ENCODE measurements at places on chromosomes 13 and 19.

DNA sequence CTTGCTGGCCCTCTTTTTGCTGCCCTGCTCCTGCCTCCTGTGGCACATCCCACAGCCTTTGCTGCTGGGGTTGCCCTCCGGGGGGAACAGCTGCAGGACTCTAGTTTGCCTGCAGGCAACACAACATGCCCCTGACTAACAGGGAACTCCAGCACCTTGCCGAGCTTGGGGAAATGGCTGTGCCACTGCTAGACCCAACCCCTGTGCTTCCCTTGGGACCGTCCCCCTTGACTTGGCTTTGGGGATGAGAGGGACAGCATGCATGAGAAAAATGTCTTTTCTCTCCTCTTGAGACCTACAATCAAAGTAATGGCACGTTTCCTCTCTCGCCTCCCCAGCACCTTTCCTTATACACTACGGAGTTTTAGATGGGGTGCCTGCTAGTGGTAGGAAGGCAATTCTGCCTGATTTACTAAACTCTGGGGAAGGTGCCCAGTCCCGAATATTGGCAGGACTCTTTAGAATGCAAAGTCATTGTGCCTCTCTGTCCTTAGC, 12.4 kb upstream of the VWA8 start:
- DNase-seq: no peak

- no peak for DNase-seq
Observed at GRCh38 chr19:38303517-38304351, at the start of gene C19orf33. Gene C19orf33, plus strand, starts transcription at chr19:38304251. Its CDS starts 11 bp downstream, at chr19:38304262.

DNA sequence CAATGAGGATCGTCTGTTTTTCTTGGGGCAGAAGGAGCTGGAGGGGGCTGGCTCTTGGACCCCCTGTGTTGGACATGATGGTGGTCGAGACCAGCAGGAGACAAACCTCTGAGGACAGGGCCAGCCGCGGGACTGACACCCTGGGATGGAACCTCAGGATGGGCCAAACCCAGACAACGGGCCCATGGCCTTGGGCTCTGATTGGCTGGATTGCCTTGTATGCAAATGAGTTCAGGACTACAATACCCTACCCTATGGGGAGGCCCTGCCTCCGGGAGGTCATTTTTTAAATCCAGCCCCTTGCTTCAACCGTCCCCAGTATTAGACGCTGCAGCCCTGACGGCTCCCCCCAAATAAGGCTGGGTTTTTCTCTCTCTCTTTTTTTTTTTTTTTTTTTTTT, 22.0 kb downstream of the SLC5A5 start:
- DNase-seq: peak; percentile 6

DNA sequence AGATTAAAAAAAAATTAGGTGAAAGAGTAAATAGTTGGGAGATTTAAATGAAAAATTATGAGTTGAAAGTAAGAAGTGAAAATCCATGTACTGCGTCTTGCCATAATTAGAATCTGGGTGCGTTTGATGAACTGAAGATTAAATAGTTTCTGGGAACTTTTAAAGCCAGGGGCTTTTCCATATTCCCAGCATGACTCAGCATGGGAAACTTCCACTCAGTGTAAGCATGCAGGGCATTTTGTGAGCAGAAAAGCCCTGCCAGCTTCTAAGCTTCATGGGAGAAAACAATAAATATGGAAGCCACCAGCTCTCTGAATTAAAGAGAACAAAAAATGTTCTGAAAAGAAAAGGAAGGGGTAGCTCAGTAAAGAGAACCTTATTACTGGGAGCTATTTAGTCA, 62.0 kb upstream of the EDNRB start:
- DNase-seq: no peak

DNA sequence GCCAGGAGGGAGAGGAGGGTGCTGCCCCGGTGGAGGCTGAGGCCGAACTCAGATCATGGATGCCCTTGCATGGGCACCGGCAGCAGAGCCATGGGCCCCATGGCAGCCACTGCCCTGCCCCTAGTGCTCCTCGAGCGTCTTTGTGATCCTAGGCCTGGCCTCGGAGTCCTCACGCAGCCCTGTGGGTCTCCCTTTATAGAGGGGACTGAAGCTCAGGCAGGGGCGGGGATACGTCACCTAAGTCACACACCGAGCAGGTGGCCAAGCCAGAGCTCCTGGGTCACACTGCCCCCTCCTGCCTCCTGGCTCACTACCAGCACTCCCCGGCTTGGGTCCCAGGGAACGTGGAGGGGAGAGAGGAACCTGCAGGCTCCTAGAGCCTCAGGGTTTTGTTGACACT, 28.7 kb downstream of the DHX34 start:
- no peak for DNase-seq

- peak; percentile 66 for DNase-seq
Observed at GRCh38 chr13:41352935-41353840, 42.1 kb downstream of the NAA16 start.

- DNase-seq: no peak
Observed at GRCh38 chr19:52234406-52234805, 35.0 kb upstream of the ZNF766 start.

DNA sequence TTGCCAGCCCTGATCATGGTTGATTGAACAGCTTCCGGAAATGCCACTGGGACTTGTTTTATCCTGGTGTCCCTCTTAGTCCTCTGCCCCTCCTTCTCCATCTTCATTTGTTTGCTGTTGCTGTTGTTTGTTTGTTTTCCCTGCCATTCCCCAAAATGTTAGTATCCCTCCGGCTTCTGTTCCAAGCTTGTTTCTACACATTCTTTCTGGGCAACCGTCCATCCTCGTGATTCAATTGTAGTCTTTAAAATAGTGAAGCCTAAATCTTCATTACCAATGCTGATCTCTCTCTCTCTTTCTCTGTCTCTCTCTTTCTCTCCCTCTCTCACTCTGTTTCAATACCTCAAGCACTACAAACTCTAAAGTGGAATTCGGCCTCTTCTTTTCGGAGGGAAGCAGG, 649.3 kb upstream of the ARGLU1 start:
- no peak for DNase-seq

DNA sequence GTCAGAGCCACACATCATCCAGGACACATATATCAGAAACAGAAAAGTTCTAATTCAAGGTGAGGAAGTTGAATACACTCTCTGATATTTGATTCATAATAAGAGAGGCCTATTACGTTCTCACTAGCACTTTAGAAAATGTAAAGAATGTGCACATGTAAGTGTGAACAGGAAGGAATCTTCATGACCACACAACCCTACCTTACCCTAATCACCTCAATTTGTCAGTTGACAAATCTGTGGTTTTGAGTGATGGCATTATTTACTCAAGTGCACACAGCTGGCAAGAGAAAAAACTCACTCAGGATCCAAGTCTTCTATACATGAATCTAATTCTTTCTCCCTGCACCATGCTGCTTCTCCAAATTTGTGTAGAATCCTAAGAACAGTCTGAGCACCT, 445.8 kb downstream of the SUCLA2 start:
- DNase-seq: no peak

DNA sequence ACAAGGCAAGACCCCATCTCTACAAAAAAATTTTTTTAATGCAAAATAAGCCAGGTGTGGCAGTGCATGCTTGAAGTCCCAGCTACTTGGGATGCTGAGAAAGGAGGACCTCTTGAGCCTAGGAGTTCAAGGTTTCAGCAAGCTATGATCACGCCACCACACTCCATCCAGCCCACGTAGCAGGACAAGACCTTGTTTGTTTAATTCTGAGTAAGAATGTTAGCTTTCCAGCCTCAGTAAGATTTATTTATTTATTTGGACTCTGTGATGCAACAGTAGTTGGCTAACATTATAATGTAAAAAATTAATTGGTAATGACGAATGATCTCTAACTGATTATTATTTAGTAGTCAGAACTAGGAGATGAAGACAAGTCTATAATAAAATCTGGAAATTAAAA, 23.3 kb downstream of the N4BP2L2 start:
- DNase-seq: no peak

DNA sequence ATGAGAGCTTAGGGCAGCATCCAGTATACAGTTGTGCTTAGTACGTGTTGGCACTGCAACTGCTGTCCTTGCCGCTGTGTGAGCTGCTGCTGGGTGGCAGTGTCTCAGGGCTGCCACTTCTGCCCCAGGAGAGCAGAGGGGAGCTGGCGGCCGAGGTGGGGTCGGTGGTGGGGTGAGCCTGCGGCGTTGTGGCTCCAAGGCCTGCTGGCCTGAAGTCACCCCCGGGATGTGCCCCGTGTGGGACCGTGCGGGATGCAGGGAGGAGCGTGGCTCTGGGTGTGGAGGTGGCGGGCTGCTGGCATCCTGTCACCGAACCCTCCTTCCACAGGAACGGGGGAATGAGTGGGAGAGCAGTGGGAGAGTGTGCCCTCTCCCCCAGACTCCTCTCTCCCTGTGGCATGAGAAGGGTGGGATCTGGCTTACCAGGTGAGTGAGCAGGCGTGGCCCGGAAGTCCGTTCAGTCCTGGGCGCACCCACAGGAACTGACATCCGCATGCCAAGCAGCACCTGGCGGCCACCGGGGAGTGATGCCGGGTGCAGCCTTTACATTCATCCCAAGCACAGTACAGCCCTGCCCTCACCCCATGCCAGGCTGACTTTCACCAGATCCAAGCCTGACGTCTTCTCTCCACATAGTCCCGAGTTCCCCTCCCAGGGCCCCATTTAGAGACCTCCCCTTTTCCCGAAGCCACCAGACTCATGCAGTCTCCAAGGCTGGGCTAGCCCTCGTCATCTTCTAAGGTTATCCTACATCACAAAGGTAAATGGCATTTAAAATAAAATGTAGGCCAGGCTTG, 26.6 kb downstream of the MCF2L start:
- no peak for DNase-seq

DNA sequence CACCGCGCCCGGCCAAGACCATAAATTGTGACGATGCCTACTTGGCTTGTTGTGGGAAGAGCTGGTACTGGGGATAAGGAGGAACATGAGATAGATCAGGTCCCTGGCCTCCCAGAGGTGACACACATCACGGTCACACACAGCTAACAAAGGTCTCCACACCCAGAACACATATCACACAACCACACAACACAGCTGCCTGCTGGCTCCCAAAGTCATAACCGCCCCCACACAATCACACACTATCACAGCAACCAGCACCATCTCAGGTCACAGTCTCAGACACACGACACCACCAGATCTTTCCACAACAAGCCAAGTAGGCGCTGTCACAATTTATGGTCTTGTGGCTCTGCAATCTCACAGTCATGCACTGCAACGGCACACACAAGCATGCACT, 5.7 kb downstream of the COL5A3 start:
- no peak for DNase-seq

DNA sequence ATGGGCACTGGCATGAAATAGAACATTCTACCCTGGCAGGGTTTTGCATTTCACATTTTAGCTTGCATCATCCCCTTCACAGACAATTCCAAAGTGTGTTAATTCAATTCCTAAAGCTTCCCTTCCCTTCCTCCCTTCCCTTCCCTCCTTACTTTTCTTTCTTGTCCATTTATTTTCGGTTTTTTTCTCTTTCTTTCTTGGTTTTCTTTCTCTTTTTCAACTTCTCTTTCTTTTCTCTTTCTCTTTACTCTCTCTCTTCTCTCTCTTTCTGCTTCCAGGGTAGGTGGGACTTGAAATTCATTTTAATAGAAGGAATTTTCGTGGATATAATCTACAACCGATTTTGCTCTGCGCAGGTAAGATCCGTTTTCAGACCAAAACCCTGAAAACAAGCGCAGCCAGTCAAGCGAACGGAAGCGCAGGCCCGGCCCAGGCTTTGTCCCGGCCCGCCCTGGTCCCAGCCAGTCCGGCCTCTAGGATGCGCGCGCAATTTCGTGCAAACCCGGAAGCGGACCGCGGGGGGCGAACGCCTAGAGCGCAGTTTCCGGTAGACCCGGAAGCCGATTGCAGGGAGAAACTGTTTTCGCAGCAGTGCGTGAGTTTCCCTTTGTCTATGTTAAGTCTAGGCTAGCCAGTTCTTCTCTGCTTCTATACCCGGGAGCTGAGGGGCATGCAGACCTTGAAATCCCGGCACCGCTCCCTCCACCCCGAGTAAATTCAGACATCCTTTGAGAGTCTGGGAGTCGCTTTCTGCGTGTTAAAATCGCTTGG, at the start of gene ZNF528:
TSS of gene ZNF528 (plus strand) at position 540 of the 771 bp plus-strand sequence. CDS start 4,165 bp downstream, outside the sequence.
- peak; percentile 94 for DNase-seq

GRCh38 chr19:8074501-8074900, 21.9 kb downstream of the CCL25 start:
- DNase-seq: no peak

DNA sequence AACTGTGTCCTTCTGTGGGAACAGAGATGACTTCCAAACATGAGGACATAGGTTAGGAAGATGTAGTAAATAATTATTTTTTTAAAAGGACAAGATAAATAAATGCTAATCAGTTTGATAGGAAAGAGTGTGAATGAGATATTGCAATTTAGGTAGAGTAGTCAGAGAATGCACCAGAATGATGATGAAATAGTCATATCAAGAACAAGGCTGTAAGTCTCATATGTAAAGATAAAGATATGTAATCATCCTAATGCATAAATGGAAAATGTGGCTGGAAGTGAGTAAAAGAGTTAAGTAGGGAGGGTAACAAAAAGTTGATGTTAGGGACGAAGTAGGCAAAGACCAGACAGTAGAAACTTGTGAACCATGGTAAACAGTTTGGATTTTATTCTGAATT, 1041.7 kb upstream of the MIR17HG start:
- no peak for DNase-seq

- DNase-seq: no peak
Observed at GRCh38 chr13:98821372-98822224, 69.1 kb upstream of the SLC15A1 start.

GRCh38 chr19:58346961-58347929, 6.0 kb downstream of the A1BG start:
- DNase-seq: peak; percentile 96

DNA sequence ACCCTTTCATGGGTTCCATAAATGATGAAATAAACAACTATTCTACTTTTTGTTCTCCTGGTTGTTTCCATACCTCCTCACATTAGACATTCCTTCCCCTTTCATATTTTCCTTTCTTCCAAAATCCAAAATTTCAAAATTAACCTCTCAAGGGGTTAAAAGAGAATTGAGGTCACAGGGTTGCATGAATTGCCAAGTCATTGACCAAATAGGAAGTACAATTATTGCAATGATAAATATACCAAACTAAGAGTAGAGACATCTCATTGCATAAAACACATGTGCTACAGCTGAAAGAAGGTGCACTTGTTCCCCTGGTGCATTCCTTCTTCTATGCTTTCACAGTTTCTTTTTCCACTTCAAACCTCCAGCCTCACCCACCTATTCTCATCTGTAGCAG, 136.1 kb downstream of the KCTD12 start:
- no peak for DNase-seq

DNA sequence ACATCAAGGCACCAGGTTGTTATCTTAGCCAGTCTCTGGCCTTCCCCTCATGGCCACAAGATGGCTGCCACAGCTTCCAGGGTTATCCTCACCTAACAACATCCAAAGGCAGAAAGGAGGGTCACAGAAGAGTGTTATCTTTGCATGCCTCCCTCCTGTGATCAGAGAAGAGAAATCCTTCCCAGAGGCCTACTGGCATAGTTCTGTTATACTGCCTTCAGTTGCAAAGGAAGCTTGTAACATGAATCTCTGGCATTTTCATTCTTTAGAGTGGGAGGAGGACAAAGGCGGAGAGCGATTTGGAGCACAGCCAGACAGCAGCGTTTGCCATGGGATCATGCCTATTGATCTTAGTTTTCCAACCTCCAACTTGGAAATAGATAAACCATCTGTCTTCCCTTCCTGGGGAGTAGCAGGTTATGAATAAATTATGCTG, 135.7 kb downstream of the DNAJC15 start:
- no peak for DNase-seq
